ENCODE measurements at places on chromosomes 4 and X.
A peak's percentile ranks its signal among the peaks of the same experiment; 100 is the strongest.

DNA sequence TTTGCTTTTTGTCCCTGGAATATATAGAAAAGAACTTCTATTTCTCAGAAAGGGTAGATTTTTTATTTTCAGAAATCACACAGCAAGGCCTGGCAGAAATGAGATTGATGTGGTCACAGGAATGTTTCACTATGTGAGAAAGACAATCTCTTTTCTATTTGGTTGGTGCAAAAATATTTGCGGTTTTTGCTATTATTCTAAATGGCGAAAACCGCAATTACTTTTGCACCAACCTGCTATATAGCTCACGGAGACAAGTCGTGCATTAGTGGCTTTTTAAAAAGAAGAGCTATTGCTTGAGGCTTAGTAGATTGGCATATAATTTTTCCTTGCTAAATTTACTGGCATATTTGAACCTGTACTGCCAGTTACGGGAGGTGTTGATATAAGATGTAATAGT lies 100.4 kb downstream of the ITM2A start:
- no peak for DNase-seq

- DNase-seq, result peak; percentile 47
These were observed 40.4 kb upstream of the PDHA1 start for GRCh38 chrX:19303256-19303880.

DNA sequence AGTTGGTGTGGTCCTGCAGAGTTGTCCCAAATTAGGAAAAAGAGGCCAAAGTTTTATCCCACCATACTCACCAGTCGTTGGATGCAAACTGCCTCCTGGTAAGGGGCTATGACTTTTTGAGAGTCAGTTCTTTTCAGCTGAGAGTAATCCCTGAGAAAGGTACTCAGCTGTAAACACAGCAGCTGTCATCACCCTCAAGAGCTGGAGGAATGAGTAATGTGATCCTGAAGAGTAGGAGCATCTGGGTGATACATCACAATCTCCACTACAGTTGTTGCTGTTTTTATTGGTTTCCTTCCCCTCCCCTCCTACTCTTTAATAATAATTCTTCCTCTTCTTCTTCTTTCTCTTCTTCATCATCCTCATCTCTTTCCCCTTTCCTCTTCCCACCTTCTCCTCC lies 5.7 kb downstream of the MAGEE1 start:
- DNase-seq, result no peak

- DNase-seq, result no peak
These were observed 453.0 kb downstream of the PCDH11X start for GRCh38 chrX:92232182-92232581.

DNA sequence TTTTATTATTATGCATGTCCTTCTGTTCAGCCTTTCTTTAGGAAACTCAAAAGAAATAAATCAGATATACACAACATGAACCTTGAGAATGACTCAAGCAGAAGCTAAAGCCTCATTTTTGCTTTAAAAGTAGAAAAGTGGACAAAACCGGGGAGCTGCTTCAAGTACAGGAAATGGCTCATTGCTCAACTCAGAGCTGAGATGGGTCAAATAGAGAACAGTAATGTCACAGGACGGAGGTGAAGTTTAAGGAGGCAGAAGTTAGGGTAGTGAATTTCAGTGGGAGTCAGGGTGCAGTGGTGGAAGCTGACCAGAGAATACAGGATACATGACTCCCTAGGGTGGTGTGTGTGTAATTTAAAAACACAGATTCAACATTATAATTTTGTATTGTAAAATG lies 22.2 kb downstream of the PHKA2 start:
- peak; percentile 12 for DNase-seq

DNA sequence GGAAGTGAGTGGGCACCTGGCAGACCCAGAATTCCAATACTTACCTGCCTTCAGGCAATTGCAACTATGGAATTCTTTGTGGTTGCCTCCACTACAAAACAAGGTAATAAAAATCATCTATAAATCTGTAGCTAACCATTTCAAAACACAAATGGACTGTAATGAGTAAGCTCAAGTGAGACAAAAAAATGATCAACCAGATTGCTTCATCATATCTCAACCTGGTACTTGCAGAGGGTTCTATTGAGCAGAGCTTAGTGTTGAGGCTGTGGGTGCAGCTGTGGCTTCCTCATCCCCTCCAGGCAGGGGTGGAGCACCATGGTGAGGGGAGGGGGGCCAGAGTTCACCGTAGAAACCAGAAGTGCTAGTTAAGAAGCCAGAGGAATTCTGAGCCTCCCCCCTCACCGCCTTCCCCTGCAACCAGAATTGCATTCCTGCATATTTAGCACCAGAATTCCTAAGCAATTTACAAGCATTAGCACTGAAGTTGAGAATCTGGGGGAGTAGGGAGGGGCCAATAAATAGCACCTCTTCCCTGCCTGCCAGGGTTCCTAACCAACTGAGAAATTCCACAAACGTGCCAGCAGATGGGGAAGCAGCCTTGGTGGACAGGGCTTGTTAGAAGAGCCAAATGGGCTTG lies 11.5 kb downstream of the CTAG1A start:
- DNase-seq, result peak; percentile 8

- DNase-seq, result no peak
These were observed 850.9 kb downstream of the FAM133A start for GRCh38 chrX:94524867-94525266.

DNA sequence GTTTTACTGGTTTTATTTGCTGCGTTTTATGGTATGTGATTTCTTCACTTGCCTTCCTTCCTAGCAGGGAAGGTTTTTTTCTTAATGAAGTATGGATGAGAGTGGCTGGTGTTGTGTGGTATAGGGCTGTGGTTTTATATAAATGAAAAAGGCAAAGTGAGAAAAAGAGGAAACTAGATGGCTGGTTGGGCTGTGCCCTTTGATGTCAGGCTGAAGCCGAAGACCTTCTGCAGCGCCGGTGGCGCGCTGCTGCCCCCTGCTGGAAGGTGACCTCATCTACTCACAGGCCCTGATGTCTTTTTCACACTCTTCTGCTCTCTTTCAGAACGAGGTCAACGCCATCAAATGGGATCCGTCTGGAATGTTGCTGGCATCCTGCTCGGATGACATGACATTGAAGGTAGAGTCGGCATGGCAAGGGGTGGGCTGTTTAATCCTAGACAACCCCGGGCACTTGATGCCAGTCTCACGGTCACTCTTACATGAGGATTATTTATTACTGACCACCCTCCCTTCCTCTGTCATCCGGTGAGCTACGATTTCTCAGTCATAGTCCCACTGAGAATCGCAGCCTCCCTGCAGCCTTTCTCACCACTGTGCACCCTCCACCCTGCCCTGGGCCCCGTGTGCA lies 56.6 kb downstream of the GPR143 start:
- peak; percentile 41 for DNase-seq

DNA sequence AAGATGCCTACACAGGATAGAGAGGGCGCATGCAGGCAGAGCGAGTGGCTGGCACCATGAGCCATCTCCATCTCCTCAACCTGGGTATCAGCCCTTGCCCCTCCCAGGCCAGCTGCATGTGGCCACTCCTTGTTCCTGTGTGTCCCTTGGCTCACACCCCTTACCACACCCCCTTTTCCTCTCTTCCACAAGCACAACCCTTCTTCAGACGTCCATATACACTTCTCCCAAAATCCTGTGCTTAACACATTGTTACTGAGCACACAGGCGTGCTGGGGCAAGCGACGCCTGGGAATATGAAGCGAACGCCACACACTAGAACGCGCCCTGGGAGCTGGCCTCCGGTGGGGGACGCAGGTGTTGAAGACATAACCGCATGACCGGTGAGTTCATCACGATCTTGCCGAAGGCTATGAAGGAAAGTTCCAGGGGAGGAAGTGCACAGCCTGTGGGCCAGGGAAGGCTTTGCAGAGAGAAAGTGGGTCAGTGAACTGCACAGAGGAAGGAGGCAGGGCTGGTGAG lies 19.1 kb upstream of the KIAA0232 start:
- no peak for DNase-seq

GRCh38 chrX:15864629-15865028 lies 10.0 kb upstream of the AP1S2 start:
- DNase-seq, result peak; percentile 25

DNA sequence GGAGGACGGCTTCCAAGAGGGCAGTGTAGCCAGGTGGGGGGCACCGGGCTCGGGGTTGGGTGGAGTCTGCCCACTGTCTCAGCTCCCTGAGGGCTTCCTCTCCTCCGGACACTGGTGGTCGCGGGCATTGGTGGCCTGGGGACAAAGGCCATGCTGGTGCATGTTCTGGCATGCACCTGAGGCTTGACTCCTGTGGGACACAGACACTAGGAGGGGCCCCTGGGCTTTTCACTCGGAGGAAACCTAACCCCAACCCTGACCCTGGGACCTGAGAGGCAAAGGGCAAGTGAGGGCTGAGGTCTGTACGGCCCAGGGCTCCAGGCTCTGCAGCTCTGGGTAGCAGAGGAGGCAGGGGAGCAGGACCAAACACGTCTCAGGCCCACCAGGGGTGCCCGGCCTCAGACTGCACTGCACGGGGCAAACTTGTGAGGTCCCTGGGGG lies 22.3 kb upstream of the FGFR3 start:
- DNase-seq, result no peak

DNA sequence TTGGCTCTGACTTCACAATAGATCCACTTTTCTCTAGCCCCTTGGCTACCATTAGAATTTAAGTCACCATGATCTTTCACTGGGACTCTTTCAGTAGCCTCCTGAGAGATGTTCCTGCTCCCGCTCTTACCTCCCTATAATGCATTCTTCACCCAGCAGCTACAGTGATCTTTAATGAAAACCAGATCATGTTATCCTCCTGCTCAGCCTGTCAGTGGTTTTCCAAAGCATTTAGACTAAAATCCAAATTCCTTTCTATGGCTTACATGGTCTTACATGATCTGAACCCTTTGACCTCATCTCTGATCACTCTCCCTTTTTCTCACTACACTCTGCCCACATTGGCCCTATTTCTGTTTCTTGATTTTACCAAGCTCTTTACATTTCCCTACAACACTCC lies 18.3 kb upstream of the RPS6KA3 start:
- no peak for DNase-seq

DNA sequence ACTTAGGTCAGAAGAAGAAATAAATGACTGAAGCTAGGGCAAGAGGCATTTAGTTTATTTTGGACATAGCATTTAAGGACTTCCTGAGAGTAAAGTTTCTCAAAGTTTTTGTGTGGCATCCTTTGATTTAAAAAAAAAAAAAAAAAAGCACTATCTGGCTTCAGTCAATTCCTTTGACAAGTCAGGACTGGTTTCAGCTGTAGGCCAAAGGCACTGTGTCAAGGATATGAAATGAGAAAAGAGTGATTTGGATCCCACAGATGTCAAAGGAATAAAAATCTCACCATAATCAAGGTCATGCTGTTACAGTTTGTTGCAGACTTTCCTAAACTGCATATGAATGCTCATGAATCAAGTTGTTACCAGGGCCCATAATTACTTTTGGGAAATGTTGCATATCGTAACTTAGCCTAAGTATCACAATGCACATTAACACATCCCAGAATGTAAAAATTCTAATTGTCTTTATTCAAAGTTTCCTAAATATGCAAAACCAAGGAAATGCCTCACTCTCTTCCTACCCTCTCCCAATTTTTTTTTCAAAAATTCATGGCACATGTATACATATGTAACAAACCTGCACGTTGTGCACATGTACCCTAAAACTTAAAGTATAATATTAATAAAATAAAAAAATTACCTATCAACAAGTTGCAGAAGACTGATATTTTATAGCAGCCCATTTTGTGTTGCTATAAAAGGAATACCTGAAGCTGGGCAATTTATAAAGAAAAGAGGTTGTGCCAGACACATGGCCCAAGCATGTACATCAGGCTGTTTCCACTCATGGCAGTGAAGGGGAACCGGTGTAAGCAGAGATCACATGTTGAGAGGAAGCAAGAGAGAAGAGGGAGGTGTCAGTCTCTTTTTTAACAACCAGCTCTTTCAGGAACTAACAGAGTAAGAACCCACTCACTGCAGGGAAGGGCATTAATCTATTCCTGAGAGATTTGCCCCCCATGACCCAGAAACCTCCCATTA lies 33.7 kb upstream of the ADAMTS3 start:
- no peak for DNase-seq

DNA sequence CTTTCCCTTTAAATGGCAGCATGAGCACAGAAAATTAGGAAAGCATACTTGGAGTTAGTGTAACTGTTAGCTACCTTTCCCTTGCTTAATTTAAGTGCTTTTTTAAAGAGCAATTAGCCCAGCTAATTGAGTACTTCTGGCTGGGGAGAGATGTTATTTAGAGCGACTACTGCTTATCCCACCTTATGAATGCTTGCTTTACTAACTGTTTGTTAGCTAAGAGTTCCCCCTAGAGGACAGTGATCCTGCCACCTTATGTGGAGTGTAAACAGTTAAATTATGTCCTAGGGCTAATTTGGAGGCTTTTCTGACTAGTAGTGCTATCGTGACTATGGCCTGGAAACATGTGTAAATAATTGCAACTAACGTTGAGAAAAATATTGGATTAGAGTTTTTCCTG lies 909.4 kb downstream of the FSTL5 start:
- no peak for DNase-seq

- DNase-seq, result no peak
These were observed 52.0 kb downstream of the HMX1 start for GRCh38 chr4:8819473-8820177.

- no peak for DNase-seq
These were observed 33.6 kb downstream of the PITX2 start for GRCh38 chr4:110589297-110589696.

DNA sequence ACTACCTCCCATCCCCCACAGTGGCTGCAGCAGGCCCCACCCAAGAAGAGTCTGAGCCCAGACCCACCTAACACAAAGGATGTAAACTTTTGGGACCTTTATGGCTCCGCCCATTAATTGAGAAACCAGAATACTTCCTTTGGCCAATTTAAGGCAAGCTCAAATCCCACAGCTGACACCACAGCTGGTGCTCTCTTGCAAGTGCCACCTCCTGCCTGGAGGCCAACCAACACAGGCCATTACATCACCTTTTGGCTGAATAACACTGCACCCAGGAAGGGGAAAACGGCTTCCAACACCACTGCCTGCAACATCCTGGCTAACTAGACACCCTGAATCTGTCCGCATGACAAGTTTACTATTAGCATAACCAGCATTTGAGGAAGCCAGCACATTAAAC lies 248.8 kb downstream of the PRDM5 start:
- DNase-seq, result no peak

- peak; percentile 3 for DNase-seq
These were observed 251.0 kb downstream of the ZNF674 start for GRCh38 chrX:46294234-46294633.

- no peak for DNase-seq
These were observed 58.2 kb upstream of the RBM47 start for GRCh38 chr4:40687676-40688389.

DNA sequence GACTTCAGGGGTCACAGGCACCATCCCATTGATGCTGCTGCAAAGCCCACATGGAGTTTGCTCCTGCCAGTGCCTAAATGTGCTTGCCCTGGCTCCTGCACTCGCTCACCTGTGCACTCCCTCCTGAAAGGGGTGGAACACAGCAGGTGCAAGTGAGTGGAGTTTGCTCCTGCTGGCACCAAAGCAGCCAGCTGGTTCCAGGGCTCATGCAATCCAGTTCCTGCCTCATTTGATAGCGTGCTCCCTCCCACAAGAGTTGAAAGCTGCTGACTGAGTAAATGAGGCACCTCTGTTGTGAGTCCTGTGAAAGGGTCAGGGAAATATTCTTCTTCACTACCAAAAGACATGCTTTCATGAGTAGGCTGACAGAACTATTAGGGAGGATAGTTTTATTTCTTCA lies 30.5 kb downstream of the CXCL8 start:
- DNase-seq, result no peak

GRCh38 chr4:153966641-153967040 lies 177.8 kb upstream of the SFRP2 start:
- no peak for DNase-seq

- no peak for DNase-seq
These were observed 37.3 kb upstream of the PRSS12 start for GRCh38 chr4:118390121-118390520.
